ENCODE measurements at places on chromosomes 2 and 18.

GRCh38 chr2:241489733-241490680 lies 18.4 kb downstream of the STK25 start:
- no peak for DNase-seq

- DNase-seq, result peak; percentile 48
These were observed 781 bp upstream of the SLC5A6 start for GRCh38 chr2:27212626-27213471.

DNA sequence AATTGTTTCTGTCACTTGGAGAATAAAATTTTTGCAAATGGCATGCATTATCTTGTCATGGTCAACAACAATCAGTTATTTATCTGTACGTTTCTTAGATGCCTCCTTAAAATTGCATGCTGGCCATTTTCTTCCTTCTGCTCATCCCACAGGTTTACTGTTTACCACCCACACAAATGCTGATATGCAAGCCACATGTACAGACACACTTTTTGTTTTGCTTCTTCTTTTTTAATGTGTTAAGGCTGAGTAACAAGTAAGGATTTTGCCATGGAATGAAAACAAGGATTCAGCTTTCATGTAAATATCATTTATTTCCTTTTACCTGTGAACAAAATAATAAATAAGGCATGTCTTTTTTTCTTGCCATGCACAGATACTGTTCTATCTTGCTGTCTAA lies 1077.1 kb upstream of the ZEB2 start:
- DNase-seq, result no peak

DNA sequence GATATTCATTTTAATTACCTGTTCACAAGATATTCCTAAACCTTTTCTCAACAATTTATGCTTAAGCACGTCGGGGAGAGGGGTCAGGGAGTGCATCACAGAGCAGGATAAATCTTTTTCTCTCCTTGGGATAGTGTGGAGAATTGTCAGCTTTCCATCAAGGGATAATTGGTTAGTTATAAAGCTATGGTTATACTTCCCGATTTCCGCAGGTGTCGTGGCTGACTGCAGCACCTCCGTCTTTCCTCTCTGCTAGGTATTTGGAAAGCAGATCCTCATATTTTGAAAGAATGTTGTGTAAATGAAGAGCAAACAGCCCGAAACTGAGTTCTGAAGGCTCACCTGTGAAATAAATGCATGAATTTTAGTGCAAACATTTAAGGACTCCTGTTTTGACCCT lies 778 bp downstream of the DYNC2LI1 start:
- no peak for DNase-seq

DNA sequence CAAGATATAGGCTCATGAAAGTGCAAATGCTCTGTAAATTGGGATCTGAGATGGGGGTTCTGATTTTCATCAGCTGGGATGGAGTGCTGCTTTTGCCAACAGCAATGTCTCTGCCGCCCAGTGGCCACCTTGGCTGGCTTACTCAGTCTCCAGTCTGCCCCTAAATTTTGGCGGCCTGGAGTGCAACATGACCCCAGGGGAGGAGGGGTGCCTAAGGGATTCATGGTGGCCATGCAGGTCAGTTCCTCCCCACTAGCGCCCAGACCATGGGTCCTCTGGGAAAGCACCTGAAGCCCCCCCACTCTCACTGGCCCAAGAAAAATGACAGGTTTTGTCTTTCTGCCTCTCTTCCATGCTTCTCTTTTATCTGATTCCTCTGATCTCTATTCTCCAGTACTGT lies 45.0 kb downstream of the SLC4A3 start:
- no peak for DNase-seq

DNA sequence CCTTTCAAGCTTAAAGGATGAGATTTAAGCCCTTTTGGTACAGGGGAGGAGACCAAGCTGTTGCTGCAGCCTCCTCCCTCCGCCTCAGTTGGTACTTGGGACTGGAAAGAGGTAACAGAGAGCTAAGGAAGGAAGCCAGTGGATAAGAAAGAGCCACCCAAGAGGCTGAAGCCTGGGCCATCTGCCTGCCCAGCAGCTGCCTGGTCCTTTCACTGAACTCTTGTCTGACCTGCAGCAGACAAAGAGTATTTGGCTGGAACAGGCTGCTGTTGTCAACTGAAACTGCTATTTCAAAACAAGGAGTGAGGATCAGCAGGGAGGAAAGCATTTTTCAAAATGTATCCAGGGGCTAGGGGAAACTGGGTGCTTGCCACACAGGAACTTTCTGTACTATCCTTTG lies 30.3 kb downstream of the TNS1 start:
- no peak for DNase-seq

- peak; percentile 17 for DNase-seq
These were observed 50.6 kb downstream of the MSH6 start for GRCh38 chr2:47833516-47833968.

DNA sequence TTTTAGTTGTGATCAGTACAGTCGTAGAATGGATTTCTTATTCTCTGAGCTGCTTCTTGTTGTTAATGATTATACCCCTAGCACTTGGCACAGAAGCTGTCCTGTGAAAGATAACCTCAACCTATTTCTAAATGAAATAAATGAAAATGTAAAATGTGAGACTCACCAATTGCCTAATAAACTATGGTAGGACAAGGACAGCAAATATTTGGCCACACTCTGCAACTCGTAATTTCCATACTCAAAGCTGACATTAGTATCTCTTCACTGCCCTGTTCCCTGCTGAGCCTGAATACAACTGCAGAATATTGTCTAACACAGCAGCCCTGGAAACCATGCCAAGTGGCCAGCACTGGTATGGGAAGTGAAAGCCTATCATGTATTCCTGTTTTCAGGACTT lies 34.5 kb downstream of the TMEM182 start:
- no peak for DNase-seq

GRCh38 chr2:24509425-24509824 lies 18.4 kb downstream of the NCOA1 start:
- DNase-seq, result no peak

Data from fibroblast of skin of back (primary cell).